ENCODE measurements at places on chromosomes 5 and 9.

DNA sequence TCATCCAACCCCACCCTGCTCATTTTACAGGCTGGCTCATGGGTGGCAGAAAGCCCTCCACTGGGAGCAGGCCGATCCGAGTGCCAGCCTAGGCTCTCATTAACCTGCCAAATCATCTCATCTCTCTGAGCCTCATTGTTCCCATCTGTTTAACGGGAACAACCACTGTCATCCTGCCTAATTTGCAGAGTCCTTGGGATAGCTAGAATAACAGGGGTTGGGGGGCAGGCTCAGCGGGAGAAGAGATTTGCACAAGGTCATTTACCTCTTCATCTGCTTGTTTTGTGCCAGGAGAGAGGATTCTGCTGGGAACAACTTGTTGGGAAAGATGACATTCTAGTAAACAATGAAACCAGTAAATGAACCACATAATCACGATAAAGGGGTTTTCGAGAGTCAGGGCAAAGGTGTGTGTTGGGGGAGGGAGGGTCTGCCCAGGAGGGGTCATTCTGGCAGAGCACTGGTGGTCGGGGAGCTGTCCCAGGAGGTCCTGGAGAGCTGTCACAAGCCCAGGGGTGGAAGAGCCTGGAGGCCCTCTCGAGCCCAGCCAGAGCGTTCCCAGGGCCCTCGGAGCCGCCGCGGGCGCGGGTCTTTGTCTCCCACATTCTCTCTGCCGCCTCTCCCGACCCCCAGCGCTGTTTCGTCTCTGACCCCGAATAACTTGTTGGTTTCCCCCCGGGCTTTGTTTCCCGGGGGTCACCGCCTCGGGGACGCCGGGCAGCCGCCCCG is 22.8 kb upstream of the NDST1 start:
- no peak for DNase-seq

DNA sequence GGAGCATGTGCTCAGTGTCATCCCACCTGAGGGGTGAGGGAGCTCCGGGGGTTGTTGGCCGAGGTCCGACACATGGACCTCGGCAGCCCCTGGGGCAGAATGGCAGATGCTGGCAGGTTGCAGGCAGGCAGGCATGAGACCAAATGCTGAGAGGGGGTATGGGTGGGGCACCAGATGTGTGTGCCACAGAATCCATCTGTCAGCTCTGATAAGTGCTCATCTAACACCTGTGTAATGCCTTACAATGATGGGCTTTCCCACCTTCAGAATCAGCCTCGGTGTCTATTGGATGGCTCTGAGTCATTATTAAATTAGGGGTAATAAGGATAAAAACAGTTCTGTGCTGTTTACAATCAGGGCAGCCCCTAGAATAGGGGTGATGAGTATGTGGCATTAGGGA is 73.1 kb upstream of the SAP30L start:
- no peak for DNase-seq

DNA sequence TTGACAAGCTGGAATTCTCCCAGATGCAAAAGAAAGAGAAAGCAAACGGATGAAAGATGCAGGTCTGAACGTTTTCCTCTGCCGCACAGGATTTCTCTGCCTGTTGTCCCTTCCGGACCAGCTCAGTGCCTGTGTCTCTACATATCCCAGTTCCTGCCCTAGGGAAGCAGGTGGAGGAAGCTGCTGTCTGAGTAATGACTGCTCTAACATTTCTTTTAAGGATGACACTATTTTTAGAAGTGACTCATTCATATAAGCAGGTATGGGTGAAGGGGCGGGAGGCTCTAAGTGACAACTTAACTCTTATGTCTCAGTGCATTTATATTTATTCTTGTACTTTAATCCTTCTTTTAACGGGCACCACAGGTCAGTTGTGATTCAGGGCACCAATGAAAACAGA is 128.8 kb downstream of the SLC24A2 start:
- no peak for DNase-seq

GRCh38 chr5:143201589-143201988 is 201.9 kb downstream of the NR3C1 start:
- DNase-seq: peak; percentile 70

DNA sequence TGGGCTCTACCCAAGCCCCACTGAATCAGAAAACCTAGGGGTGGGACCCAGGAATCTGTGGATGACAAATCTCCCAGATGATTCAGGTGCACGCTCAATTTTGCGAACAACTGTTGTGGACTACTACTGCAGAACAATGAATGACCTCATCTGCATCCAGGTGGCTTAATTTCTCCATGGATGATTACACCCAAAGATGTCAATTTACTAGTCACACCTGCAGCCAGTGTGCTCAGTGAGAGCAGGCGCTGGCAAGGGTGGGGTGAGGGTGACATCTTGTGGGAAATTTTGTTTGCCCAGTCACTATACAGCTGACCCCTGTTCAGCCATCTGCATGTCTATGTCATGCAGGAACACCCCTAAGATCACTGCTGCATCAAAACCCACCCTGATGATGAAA is 118.2 kb downstream of the ENTREP1 start:
- DNase-seq: no peak

DNA sequence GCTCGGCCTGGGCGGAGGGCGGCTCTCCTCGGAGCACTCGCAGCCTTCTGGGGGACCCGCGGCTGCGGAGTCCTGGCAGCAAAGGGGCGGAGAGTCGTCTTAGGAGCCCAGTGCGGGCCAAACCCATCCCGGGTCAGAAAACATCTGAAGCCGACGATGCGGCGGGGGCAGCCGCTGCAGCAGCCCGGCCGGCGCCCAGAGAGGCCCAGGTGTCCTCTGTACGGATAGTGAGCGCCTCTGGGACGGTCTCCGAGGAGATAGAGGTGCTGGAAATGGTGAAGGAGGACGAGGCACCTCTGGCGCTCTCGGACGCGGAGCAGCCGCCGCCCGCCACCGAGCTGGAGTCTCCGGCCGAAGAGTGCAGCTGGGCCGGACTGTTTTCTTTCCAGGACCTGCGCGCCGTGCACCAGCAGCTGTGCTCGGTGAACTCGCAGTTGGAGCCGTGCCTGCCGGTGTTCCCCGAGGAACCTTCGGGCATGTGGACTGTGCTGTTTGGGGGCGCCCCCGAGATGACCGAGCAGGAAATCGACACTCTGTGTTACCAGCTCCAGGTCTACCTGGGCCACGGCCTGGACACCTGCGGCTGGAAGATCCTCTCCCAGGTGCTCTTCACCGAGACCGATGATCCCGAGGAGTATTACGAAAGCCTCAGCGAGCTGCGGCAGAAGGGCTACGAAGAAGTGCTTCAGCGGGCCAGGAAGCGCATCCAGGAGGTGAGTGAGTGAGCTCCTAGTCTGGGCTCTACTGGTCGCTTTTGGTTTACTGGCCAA is 1.2 kb downstream of the JMY start:
- peak; percentile 54 for DNase-seq

- no peak for DNase-seq
Measured at GRCh38 chr9:114461468-114461867, 43.8 kb downstream of the WHRN start.

Data from choroid plexus epithelial cell (primary cell).